Adrenal gland (tissue), 19 donors: ENCODE measurements at places on chromosomes 13 and 19. TPM values are rescaled to one million over a fixed set of nuclear protein-coding genes. Genes with fewer than 3 reads are reported as not detected.
A peak's percentile ranks its signal among the peaks of the same experiment; 100 is the strongest.

- peak overlapping the region; percentile 66 for H3K4me3 ChIP-seq
- peak; percentile 65 for DNase-seq
- no peaks in the 10 kb centered on the region for H3K27me3 ChIP-seq
Measured at GRCh38 chr19:4866595-4867424, 657 bp downstream of the PLIN3 start.

- peaks cover 31% of the 10 kb centered on the region for H3K4me1 ChIP-seq
- no peaks in the 10 kb centered on the region for H3K36me3 ChIP-seq
- peak; percentile 58 for DNase-seq
- no peaks in the 10 kb centered on the region for H3K27me3 ChIP-seq
- H3K4me3 ChIP-seq = peak overlapping the region; percentile 73
Measured at GRCh38 chr13:27450921-27451471, 632 bp upstream of the MTIF3 start.

DNA sequence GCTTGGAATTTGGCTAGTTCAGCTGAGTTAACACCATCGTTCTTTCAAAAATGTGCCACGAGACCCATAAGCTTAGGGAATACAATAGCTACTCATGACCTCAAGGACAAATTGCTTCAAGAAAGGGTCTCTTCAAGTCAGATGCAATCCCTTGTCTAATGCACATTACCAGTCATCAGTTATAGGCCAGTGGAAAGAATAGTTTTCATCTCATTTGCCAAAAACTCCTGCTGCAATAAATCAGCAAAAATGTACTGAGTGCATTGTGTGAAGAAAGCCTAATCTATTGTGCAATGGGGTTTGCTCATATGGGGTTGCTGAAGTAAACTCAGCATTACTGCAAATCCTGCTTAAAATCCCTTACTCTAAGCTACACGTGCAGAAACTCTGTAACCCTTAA lies 208.3 kb upstream of the NBEA start:
- no peaks in the 10 kb centered on the region for H3K36me3 ChIP-seq
- no peaks in the 10 kb centered on the region for H3K27me3 ChIP-seq
- no peaks in the 10 kb centered on the region for H3K4me1 ChIP-seq
- no peak overlapping the region for H3K4me3 ChIP-seq
- no peak overlapping the region for H3K27ac ChIP-seq

GRCh38 chr13:25046274-25046984 lies 49.5 kb upstream of the PABPC3 start:
- no peaks in the 10 kb centered on the region for H3K4me1 ChIP-seq
- no peak overlapping the region for H3K27ac ChIP-seq
- no peak for DNase-seq
- no peaks in the 10 kb centered on the region for H3K36me3 ChIP-seq

POU2F2 gene
- 6.8 TPM for polyA plus RNA-seq

DLEU7 gene
- 0.27 TPM for polyA plus RNA-seq
